ENCODE measurements at places on chromosomes 2 and 18.

GRCh38 chr2:157336137-157337010, 10.8 kb upstream of the ERMN start:
- peak; percentile 43 for DNase-seq

DNA sequence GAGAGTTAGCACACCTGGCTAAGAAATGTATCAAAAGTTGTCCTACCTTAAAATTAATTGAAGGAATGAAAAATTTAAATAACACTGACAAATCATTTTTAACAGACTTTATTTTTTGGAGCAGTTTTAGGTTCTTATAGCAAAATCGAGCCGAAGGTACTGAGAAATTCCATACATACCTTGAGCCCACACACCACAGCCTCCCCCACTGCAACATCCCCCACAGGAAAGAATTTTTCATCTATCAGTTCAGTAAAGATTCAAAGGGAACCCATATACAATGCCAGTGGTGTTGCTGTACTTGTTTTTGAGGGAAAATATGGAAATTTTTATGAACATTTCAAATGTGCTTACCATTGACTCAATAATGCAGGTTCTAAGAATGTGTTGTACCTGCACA, 169.8 kb upstream of the HS6ST1 start:
- DNase-seq, result no peak

DNA sequence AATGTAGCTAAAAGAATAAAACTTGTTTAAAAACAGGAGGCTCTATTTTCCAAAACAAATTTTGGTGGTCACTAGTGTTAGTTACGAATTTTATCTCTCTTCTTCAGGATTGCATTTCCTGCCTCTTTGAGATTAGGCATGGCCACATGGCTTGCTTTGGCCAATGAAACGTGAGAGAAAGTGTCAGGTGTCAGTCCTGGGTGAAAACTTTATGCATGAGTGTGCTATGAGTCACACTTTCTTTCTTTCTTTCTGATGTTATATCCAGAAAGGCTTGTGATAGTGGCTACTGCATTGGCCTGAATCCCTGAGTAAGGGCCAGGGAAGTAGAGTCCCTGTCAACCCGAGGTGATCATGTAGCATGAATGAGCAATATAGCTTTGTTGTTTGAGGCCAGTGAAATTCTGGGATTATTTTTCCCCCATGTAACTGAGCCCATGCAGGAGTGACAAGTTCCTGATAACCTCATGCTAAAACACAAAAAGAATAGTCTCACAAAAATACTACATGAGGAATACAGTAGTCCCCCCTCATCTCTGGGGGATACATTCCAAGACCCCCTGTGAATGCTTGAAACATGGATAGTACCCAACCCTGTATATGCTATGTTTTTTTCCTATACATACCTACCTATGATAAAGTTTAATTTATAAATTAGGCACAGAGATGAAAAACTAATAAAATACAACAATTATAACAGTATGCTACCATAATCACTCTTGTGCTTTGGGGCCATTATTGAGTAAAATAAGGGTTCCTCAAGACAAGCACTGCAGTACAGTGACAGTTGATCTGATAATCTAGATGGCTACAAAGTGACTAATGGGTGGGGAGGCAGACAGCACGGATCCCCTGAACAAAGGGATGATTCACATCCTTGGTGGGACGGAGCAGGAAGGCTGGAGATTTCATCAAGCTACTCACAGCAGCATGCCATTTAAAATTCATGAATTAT, 109.5 kb downstream of the CDC42EP3 start:
- DNase-seq, result no peak

DNA sequence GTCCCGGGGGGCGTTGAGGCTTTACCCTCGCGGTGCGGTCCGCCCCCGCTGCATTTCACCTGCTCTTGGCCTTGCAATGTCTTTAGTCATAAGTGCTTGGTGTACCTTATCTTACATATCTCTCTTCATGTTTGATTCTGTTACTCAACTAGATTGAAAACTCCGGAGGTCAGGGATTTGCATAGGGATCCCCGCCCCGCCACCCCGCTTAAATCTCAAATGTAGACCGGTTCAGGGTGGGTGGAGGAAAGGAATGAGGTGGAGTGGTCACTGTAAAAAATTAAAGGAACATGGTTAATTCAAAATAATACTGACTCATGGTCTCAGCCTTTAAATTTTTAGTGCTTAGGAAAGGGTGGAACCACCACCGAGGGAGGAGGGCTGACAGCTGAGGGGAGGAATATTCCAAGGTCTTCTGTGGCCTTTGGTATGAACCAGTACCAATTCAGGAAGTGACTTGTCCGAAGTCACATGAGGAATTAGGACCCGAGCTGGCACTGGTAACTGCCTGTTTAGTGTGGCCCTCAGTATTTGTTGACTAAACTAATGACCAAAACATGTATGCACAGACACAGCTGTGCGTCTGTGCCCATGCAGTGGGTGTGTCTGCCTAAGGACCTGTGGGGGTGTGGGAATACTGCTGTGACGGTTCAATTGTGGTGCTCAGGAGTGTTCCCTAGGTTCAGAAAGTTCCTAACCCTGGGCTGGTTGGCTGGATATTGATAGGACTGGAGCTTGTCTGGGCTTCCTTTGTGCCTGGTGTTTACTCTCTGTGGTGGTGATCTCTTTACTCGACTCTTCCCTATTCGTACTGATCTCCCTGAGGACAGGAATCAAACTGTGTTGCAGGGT, 1.0 kb downstream of the PLEKHB2 start:
- peak; percentile 1 for DNase-seq
